ENCODE measurements at places on chromosomes 5 and 9.

GRCh38 chr9:123505496-123505895 lies 149.5 kb downstream of the CRB2 start:
- DNase-seq: no peak

GRCh38 chr9:72839085-72839484 lies 113.8 kb downstream of the ALDH1A1 start:
- no peak for DNase-seq

DNA sequence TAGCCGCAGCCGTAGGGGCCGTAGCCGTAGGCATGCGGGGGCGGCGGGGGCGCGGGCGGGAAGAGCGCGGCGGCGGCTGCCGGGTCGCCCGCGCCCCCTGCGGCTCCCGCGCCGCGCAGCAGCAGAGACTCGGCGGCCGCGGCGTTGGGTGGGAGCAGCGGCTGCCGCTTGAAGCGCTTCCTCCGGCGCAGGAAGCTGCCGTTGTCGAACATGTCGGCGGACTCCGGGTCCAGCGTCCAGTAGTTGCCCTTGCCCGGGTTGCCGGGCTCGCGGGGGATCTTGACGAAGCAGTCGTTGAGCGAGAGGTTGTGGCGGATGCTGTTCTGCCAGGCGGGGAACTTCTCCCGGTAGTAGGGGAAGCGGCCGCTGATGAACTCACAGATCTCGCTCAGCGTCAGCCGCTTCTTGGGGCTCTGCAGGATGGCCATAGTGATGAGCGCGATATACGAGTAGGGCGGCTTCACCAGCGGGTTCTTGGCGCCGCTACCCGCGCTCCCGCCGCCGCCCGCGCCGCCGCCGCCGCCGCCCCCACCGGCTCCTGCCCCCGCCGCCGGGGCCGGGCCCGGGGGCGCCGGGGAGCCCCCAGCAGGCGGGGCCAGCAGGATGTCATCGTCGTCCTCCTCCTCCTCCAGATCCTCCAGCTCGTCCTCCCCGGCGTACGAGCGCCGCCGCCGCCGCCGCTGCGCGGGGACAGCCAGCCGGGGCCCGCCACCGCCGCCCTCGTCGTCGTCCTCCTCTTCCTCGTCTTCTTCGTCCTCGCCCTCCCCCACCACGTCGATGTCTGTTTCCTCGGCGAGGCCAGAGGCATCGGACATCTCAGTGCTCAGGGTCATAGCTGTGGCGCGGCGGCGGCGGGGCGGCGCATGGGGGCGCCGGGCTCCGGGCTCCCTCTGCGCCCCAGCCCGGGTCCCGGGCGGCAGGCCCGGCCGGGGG lies 781 bp downstream of the FOXD1 start:
- DNase-seq: no peak

DNA sequence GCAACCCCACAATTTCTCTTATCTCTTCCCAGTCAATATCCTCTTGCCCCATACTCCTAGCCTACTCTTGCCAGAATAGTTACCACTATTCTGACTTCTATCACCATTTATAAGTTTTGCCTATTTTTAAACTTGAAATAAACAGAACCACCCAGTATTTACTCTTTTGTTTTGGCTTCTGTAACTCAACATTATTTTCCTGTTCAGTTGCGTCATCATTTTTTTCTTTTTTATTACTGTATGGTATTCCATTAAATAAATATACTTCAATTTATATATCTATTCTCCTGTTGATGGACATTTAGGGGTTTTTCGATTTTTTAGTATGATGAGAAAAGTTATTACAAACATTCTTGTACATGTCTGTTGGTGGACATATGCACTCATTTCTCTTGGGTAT lies 62.6 kb upstream of the ERBIN start:
- DNase-seq: no peak
